Fibroblast of the conjunctiva (primary cell): ENCODE measurements at places on chromosomes 7 and 10.

GRCh38 chr10:58963723-58964124 lies 212.7 kb upstream of the PHYHIPL start:
- no peak for DNase-seq

DNA sequence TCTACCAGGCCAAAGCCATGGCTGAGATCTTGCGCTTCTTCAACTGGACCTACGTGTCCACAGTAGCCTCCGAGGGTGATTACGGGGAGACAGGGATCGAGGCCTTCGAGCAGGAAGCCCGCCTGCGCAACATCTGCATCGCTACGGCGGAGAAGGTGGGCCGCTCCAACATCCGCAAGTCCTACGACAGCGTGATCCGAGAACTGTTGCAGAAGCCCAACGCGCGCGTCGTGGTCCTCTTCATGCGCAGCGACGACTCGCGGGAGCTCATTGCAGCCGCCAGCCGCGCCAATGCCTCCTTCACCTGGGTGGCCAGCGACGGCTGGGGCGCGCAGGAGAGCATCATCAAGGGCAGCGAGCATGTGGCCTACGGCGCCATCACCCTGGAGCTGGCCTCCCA lies 142.7 kb downstream of the GRM3 start:
- no peak for DNase-seq

GRCh38 chr10:103916876-103917275 lies 1.1 kb downstream of the STN1 start:
- no peak for DNase-seq

DNA sequence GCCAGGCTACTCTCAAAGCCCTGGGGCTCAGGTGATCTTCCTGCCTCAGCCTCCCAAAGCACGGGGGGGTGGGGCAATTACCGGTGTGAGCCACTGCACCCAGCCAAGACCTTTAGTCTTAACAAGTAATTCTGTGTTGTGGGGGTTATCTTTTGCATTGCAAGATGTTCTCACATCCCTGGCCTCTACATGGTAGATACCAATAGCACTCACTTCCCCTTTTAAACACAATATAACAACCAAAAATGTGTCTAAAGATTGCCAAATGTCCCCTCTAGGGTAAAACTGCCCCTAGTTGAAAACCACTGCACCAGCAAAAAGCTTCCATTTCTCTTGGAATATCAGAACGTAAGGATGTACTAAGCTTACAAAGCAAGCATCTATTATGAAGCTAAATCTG lies 225.0 kb downstream of the CTNNA3 start:
- no peak for DNase-seq
